Endothelial cell of umbilical vein (primary cell): ENCODE measurements at places on chromosomes 3 and 15. TPM values are rescaled to one million over a fixed set of nuclear protein-coding genes. Genes with fewer than 3 reads are reported as not detected.

GRCh38 chr3:22175947-22176346, 424.9 kb upstream of the ZNF385D start:
- H3K4me1 ChIP-seq = no peaks in the 10 kb centered on the region
- H3K4me3 ChIP-seq = no peak overlapping the region
- H3K27me3 ChIP-seq = no peaks in the 10 kb centered on the region
- DNase-seq = no peak
- no peak overlapping the region for H3K27ac ChIP-seq

DNA sequence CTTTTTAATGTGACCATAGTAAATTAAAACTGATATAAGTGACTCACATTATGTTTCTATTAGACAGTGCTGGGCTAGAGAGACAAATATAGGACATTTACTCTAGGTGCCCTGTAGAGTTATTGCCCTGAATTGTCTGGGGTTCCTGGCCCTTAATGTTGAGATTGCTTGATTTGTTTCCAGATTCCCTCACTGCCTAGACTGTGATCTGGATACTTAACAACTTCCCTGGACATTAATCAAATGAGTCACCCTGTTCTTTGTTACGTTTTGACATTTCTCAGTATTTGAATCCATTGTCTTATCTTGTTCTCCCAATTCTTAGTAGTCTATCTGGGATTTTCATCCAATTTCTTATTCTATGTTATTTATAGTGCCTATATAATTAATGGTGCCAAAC, 65.8 kb downstream of the DTWD1 start:
- no peak overlapping the region for H3K27ac ChIP-seq
- H3K4me3 ChIP-seq = no peak overlapping the region
- no peaks in the 10 kb centered on the region for H3K27me3 ChIP-seq
- H3K36me3 ChIP-seq = no peaks in the 10 kb centered on the region
- H3K4me1 ChIP-seq = no peaks in the 10 kb centered on the region

GRCh38 chr15:101428758-101429157, 60.7 kb downstream of the PCSK6 start:
- H3K4me3 ChIP-seq = no peak overlapping the region
- H3K27ac ChIP-seq = no peak overlapping the region
- no peaks in the 10 kb centered on the region for H3K27me3 ChIP-seq
- DNase-seq = no peak
- no peaks in the 10 kb centered on the region for H3K4me1 ChIP-seq

- no peak for DNase-seq
- H3K27ac ChIP-seq = no peak within 1 kb of the TSS
- peaks cover 5% of the 10 kb centered on the region for H3K36me3 ChIP-seq
These were observed at the start of gene CXCR6 for GRCh38 chr3:45943207-45943846. Gene CXCR6, plus strand, starts transcription at chr3:45943464. Its CDS starts 3,018 bp downstream, at chr3:45946482.

DNA sequence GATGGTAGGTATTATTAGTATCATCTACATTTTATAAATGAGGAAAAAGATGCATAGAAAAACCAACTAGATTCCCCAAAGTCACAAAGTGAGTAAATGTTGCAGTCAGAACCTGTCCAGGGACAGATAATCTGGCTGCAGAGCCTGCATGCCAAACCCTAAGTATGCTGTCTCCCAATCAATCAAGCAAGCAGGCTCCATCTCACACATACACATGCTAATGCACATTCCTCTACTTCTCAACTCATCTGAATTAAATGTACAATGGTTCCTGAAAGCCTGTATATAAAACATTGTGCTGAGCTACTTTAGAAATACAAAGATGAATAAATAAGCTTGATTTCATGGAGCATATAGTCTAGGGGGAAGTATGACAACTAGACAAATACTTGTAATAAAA, 101.0 kb downstream of the CBLB start:
- H3K27me3 ChIP-seq = no peaks in the 10 kb centered on the region
- peaks cover 1% of the 10 kb centered on the region for H3K36me3 ChIP-seq
- H3K4me1 ChIP-seq = no peaks in the 10 kb centered on the region
- H3K27ac ChIP-seq = no peak overlapping the region
- DNase-seq = no peak

DNA sequence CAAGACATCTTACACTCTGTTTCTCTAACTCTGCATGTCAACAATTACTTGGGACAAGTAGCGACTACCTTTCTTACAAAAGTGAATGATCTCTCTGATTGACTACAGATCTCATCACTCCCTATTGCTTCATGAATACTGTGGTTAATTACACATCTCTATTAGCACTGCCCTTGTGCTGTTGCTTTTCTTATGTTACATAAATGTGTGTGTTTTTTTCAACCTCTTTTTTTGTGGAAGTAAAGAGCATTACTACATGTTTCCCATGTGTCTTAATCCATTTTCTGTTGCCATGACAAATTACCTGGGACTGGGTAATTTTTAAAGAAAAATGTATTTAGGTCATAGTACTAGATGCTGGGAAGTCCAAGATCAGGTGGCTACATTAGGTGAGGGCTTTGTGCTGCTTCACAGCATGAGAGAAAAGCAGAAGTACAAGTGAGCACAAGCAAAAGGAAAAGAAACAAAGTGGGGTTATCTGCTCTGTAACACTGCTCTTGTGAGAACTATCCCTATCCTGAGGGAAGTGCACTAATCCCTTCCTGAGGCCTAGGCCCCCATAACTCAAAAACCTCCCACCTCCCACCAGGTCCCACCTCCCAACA, 298.2 kb upstream of the SATB1 start:
- H3K27ac ChIP-seq = no peak overlapping the region
- no peaks in the 10 kb centered on the region for H3K27me3 ChIP-seq
- DNase-seq = no peak

DNA sequence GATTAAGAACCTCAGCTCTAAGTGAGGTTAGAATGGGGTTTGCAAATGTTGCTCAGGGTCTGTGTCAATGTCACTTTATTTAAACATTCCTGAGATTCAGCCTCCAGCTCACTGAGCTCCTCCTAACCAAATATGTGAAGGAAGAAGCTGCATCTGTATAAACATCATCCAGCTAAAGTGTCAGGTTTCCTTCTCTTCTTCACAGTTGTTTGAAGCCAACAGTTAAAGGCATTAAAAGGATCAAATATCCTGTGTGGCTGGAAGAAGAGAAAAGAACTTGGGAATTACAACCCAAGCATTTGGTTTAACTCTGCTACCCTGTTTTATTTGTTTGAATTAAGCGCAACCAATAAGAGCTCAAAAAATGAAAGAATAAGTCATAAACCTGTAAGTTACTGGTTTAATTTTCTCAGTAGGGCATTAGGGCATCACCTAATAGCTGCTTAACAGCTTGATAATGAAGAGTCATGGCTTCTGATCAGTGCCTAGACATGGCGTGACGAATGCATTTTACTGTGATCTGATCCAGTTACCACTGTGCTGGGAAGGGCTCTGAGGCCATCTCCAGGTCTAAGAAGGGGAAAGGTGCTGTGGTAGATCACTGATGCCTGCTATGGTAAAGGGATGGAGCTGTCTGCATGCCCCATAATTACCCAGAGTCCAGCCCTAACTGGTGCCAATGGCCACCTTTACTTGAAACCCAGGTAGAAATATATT, 165.7 kb upstream of the TSC22D2 start:
- H3K27me3 ChIP-seq = no peaks in the 10 kb centered on the region
- no peaks in the 10 kb centered on the region for H3K36me3 ChIP-seq
- H3K4me1 ChIP-seq = peaks cover 9% of the 10 kb centered on the region
- no peak overlapping the region for H3K27ac ChIP-seq

GRCh38 chr15:99635794-99636193, 70.0 kb downstream of the MEF2A start:
- H3K4me1 ChIP-seq = peaks cover 12% of the 10 kb centered on the region
- peaks cover 2% of the 10 kb centered on the region for H3K36me3 ChIP-seq
- no peak overlapping the region for H3K27ac ChIP-seq
- DNase-seq = no peak
- no peaks in the 10 kb centered on the region for H3K27me3 ChIP-seq

- no peaks in the 10 kb centered on the region for H3K27me3 ChIP-seq
- DNase-seq = no peak
- no peaks in the 10 kb centered on the region for H3K4me1 ChIP-seq
- no peaks in the 10 kb centered on the region for H3K36me3 ChIP-seq
- no peak overlapping the region for H3K27ac ChIP-seq
These were observed 96.8 kb upstream of the RGMA start for GRCh38 chr15:93185796-93186195.

The ZNF609 gene
- total RNA-seq = 49.6 and 52.8 TPM in 2 replicates

The NMD3 gene
- 53.8 and 57.9 TPM in 2 replicates for total RNA-seq

The GPR171 gene
- total RNA-seq = not detected in 2 replicates

The RETNLB gene
- total RNA-seq = not detected in 2 replicates
